H54 (cell line): ENCODE measurements at places on chromosomes 7 and 10.

DNA sequence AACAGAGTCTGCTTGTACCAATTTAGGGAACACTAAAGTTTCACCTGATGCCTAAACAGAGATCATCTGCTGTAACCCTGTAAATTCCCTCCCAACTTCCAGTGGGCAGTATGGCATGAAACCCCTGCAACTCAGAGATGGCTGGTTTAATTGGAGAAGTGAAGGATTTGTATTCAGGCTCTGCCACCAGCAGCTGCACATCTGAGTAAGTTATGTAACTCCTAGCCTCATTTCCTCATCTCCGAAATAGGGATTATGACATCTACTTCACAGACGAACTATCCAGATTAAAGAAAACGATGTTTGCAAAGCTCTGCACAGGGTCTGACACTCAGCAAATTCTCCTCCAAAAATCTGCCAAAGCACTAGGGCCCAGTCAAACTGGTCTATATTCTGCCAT lies 493.0 kb downstream of the KCNMA1 start:
- no peak for DNase-seq

GRCh38 chr10:104582602-104582951 lies 58.5 kb upstream of the SORCS3 start:
- peak; percentile 27 for DNase-seq

DNA sequence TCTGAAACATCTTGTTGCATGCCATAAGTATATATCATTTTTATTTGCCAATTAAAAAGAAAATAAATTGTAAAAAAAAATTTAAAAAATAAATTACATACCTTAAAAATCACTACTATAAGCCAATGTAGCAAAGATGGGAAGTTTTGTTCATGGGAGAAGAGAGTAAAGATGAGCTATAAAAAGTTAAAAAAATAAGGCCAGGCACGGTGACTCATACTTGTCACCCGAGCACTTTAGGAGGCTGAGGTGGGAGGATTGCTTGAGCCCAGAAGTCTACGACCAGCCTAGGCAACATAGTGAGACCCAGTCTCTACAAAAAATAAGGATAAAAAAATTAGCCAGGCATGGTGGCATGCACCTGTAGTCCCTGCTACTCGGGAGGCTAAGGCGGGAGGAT lies 8.4 kb upstream of the STK32C start:
- DNase-seq: no peak

DNA sequence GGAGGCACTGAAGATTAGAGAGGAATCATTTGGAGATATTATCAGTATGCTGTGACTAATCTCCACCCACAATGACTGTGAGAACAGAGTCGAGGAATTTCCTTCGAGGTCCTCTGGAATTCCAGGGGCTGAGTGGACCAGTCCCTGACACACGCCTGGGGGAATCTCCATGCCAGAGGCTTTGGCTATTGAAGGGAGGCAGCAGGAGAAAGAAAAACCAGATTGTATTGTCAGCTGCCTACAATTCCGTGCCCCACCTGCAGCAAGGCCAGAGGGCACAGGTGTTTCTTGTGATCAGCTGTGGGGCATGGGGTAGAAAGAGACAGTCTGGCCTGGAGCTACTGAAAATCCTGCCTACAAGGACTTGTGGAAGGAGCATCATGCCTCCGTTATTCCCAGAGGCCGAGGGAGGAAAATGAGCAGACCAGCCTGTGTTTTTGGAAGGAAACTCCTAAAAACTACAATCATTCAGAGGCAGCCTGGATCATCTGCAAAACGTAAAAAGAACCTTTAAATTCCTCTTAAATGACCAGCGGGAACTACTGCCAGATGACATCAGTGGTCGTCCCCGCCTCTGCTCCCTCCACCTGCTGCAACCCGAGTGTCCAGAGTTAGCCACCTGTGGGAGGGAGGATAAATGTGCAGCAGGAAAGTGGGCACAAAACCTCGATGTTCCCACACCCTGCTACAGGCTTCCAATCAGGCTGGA lies 25.4 kb upstream of the ANK3 start:
- DNase-seq: peak; percentile 73

DNA sequence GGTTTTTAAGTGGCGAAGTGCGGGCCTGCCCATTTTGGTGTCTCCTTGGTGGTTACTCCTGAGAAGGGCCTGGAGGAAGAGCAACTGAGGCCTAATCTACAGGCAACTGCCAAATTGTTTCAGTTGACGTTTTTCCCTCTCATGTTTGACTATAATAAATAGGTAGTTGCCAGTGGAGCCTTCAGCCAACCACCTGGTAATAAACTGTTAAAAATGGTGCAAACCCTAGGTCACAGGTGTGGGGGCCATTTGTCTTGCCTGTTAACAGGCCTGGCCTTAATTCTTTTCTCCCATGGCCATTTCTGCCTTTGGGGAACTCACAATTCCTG lies 3.7 kb downstream of the IKZF1 start:
- no peak for DNase-seq

DNA sequence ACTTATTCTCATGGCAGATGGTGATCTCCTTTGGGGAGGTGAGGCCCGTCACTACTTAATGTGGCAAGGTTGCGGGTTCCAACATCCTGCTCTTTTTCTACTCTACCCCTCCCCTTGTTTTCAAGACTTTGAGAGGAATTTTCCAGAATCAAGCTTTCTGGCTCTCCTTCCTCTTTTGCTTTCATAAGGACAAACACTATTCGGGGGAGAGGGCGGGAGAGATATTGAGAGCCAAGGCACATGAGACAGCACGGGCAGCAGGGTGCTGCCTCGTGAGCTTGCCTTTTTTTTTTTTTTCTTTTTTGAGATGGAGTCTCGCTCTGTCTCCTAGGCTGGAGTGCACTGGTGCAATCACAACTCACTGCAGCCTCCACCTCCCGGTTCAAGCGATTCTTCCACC lies 6.9 kb upstream of the PFKFB3 start:
- no peak for DNase-seq

- no peak for DNase-seq
Observed at GRCh38 chr7:150994141-150994837, 3.5 kb downstream of the NOS3 start.
